ENCODE measurements at places on chromosomes 2 and 18.

- no peak for DNase-seq
Observed at GRCh38 chr2:85888020-85888683, 638 bp downstream of the ST3GAL5 start.

DNA sequence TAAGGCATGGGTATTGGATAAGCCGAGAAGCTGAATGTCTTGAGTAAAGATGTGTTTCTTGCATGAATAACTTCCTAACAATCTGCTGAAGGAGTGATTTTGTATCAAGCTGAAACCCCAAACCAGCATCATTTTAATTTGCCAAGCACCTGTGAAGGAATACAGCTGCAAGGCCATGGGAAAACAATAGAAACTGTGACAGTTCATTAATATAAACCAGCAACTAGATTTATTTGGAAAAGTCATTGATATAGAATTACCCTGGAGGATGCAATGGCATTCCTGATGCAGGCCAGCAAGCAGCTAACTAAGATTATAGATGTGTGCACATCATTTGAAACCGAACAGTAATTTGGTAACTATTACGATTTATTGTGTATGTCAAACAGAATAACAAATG lies 155.7 kb upstream of the TCF4 start:
- no peak for DNase-seq

DNA sequence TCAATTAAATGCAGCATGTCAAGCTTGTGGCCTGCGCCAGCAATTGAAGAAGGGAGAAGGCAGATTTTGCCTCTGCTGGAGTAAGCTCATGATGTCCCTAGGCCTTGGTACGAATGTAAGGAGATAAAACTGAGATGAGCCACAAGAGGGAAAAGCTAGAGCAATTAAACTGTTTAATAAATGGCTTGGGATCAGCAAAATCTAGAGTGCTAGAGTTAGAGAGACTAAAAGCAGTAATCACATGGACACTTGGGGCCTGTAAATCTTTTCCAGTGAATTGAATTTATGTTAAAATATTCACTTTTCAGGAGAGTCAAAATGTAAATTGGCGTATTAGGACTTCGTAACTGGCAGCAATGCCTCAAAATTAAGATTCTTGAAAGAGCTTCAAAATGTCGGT lies 86.2 kb downstream of the CDK15 start:
- DNase-seq = no peak

GRCh38 chr2:202780514-202781021 lies 91.0 kb downstream of the ICA1L start:
- peak; percentile 44 for DNase-seq

DNA sequence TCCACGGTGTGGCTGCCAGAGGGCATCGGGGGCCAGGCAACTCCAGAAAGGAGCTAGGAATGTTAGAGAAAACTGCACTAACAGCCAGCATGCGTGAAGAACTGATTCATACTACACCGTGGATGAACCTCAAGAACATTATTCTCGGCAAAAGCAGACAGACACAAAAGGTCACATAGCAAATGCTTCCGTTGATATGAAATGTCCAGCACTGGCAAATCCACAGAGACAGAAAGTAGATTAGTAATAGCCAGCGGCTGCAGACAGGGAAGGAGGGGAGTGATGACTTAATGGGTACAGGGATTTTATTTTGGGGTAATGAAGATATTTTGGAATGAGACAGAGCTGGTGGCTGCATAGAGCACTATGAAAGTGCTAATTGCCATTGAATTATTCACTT lies 37.4 kb downstream of the SCTR start:
- no peak for DNase-seq

GRCh38 chr2:196759378-196759706 lies 40.1 kb downstream of the GTF3C3 start:
- no peak for DNase-seq

DNA sequence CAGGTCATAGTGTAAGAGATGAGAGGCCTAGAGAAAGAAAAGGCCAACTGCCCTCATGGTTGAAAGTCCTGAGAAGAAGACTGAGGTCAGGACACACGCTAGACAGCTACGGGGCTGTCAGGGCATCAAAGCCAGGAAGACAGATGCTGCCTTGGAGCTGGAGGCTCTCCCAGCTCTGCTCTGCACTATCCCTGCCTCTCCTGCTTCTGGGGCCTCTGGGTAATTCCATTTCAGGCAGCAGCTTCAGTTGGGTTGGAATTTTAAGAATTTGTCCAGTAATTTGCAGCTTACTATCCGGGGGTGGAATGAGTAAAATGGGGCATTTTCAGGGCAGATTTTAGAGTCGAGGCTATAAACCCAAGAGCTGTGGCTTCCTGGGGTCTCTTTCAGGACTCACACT lies 76.2 kb upstream of the CTAGE1 start:
- peak; percentile 74 for DNase-seq

- DNase-seq = no peak
Observed at GRCh38 chr2:151855111-151855510, 26.9 kb upstream of the ARL5A start.
